AG04449 (cell line): ENCODE measurements at places on chromosomes 2 and 18.

- DNase-seq = no peak
Measured at GRCh38 chr2:127877136-127877535, 8.6 kb downstream of the AMMECR1L start.

GRCh38 chr2:27431395-27431794 lies 3.0 kb downstream of the NRBP1 start:
- no peak for DNase-seq

DNA sequence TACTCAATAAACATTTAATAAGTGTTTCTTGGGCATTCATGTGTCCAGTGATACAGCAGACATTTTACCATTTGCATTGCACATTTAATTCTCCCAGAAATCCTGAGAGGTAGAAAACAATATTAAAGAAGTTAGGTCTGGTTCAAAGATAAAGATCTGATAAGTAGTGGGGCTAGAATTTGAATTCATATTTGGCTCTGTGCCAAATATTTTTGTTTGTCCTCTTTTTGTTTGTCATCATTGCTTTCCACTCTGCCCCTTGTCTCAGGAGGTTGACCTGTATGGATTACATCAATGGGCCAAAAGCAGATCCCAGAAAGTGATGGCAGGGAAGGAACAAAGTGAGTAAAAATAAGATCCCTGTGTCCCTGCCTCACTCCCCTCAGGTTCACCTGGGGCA lies 441.9 kb upstream of the PKDCC start:
- DNase-seq = no peak

- no peak for DNase-seq
Measured at GRCh38 chr2:236180831-236181453, 12.8 kb upstream of the GBX2 start.

DNA sequence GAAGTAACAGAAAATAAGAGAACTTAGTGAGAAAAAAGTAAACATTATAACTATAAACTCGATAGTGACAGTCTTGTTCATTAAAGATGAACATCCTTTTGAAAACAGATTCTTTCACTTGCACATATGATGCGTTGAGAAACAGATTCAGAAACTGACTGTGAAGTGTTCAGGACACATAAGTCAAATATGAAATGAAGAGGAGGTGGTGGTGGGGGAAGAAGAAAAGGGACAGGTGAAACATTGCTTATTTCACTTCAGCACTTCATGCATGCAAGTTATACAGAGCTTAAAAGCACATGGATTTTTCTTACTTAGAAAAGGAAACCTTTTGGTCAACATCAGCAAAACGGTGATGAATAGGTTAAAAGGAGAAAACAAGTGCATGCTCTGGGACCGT lies 42.5 kb downstream of the STAT4 start:
- no peak for DNase-seq

DNA sequence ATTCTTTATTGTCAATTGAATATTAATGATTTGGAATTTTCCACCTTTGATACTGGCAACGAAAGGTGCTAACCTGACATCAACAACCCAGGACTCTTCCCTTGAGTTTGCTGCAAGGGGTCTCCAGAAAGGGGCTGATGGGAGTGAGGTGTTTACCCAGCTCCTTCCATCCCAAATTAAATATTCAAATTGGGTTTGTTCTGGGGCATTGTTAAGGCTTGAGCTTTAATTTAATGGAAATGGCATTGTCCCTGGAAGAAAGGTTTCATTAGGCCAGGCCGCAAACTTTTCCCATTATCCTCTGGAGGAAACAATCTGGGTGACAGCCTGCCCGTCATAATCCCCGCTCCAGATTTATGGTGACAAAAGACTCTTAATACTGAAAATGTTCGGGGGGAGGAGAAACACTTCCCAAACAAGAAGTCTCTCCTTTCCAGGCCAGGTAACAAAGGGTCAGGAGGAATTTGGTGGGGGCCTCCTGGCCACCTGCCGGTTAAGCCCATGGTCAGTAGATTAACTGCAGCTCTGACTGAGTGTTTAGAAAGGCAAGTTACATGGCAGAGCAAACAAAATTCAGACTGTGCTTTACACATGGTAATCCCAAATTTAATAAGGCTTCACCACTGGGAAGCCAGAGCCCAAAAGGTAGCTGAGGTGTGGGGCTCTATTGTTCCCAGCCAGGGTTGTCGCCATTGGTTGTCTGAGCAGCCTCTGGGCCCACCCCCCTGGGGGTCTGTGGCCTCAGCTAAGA lies 151.4 kb upstream of the SIX3 start:
- DNase-seq = no peak

DNA sequence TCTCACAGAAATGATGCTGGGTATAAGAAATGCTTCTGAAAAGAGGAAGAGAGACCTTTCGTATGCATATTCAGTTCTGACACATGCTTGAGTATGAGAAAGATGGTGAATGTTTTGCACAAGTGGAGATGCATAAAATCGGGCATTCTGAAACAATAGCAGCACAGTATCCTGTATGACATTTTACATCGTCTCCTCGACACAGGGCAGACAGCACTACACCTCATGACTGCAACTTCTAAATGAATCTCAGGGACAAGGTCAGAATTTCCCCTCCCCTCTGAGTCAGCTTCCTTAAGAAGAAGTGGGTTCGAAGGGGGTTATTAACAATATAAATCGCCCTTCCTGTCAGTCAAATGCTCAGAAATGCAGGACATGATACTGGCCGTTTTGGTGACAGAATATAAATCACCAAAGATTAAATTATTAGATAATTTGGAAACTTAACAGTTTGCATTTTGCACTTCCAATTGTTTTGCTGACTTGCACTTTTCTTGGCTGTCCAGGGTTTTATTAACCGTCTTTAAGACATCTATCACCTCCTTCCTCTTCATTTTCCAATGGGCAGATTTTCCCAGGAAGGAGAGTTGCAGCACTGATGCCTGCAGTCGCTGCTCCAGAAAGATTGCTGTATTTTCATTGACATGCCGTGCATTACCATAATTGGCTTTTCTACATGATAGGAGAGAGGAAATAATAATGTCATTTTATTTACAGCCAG lies 57.2 kb downstream of the TSHZ1 start:
- no peak for DNase-seq

DNA sequence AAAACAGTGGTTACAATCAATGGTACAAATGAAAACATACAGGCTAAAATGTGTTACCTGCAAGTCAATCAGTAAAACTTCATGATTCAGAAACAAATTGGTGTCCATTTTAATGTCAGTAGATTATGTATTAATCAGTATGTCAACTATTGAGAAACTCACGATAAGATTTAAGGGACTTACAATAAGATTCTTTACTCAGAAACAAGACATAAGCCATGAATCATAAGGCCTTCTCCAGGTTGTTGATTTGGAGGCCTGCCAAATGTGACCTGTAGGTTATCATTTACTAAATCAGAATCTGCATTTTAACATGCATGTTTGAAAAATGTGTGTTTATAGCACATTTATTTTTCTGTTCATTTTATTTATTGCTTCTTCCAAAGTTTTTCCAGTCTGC lies 623.1 kb downstream of the CCDC85A start:
- no peak for DNase-seq

- DNase-seq = no peak
Measured at GRCh38 chr2:233156001-233156400, 95.5 kb upstream of the ATG16L1 start.

GRCh38 chr2:139439100-139439499 lies 658.9 kb upstream of the NXPH2 start:
- DNase-seq = no peak

GRCh38 chr2:105072039-105072438 lies 34.2 kb downstream of the MRPS9 start:
- no peak for DNase-seq

- DNase-seq = no peak
Measured at GRCh38 chr18:31679133-31679742, 5.1 kb downstream of the B4GALT6 start.
